Sciatic nerve (tissue), 2 donors: ENCODE measurements at places on chromosomes 5 and 9.

- DNase-seq, result no peak
Observed at GRCh38 chr5:96903300-96903699, 27.0 kb downstream of the ERAP2 start.

DNA sequence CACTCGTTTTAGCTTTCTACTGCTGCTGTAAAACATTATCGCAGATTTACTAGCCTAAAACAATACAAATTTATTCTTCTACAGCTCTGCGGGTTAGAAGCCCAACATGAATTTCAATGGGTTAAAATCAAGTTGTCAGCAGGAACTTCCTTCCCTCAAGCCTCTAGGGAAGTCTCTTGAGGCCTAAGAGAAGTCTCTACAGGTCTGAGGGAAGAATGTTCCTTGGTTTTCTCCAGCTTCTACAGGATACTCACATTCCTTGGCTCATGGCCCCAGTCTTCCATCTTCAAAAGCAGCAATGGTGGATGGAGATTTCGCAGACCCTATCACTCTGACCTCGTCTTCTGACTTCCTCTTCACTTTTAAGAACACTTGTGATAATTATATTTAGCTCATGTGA is 21.6 kb upstream of the SSBP2 start:
- no peak for DNase-seq

GRCh38 chr5:127355337-127355736 is 64.7 kb downstream of the MEGF10 start:
- DNase-seq, result no peak

- DNase-seq, result no peak
Observed at GRCh38 chr9:21357479-21358460, 7.1 kb upstream of the IFNA6 start.

DNA sequence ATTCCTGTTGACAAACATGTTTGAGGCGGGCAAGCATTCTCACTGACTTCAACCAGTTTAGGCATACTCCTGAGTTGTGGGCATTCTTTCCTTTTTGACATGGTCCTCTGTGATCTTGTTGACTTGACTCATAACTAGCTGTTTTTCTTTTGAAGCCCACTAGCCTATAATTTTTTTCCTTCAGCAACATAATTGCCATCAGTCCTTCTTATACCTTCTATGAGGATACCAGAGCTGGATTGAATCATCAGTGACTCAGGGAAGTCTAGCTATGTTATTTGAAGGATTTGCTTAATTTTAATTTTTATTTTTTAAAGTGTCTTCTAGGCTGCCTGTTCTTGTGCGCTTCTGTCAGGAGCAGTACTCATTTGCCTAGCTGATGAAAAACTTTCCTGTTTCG is 259.5 kb downstream of the NR3C1 start:
- DNase-seq, result no peak

GRCh38 chr5:3680821-3681220 is 85.2 kb downstream of the IRX1 start:
- no peak for DNase-seq

- no peak for DNase-seq
Observed at GRCh38 chr9:134518004-134518606, 123.5 kb upstream of the COL5A1 start.
